Gastrocnemius medialis (tissue), 4 donors: ENCODE measurements at places on chromosomes 13 and 19. TPM values are rescaled to one million over a fixed set of nuclear protein-coding genes. Genes with fewer than 3 reads are reported as not detected.

GRCh38 chr13:59408738-59409137, 755.0 kb downstream of the DIAPH3 start:
- H3K36me3 ChIP-seq, result no peaks in the 10 kb centered on the region
- H3K4me3 ChIP-seq, result no peak overlapping the region
- no peaks in the 10 kb centered on the region for H3K4me1 ChIP-seq

- H3K27ac ChIP-seq, result no peak overlapping the region
- peaks cover 6% of the 10 kb centered on the region for H3K4me1 ChIP-seq
- no peaks in the 10 kb centered on the region for H3K36me3 ChIP-seq
- no peak for DNase-seq
- H3K4me3 ChIP-seq, result no peak overlapping the region
- H3K27me3 ChIP-seq, result no peaks in the 10 kb centered on the region
Observed at GRCh38 chr13:94327318-94327717, 152.2 kb downstream of the DCT start.

DNA sequence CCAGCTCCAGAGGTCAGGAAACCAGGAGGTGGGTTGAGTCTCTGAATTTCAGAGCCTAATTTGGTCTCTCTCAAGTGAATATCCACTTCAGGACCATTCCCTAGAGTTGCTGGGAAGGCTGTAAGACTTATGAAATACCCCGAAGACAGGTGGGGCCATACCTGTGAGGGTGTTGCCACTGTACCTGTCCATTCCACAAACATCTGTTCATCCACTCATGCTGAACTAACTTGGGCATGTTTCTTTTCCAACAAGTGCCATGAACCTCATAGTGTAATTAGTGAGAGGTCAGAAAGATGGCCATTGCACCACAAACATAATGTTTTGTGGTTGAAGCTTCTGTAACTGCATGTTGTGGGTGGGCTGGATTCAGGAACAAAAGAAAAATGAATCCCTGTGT, 7.8 kb downstream of the ILF3 start:
- no peaks in the 10 kb centered on the region for H3K36me3 ChIP-seq
- no peak overlapping the region for H3K27ac ChIP-seq
- no peak overlapping the region for H3K4me3 ChIP-seq

- DNase-seq, result no peak
- H3K27me3 ChIP-seq, result no peaks in the 10 kb centered on the region
- no peaks in the 10 kb centered on the region for H3K36me3 ChIP-seq
- H3K4me3 ChIP-seq, result no peak overlapping the region
- no peaks in the 10 kb centered on the region for H3K4me1 ChIP-seq
- H3K27ac ChIP-seq, result no peak overlapping the region
Observed at GRCh38 chr13:50537029-50537428, 306.5 kb downstream of the DLEU7 start.

The OR10H1 gene
- not detected for total RNA-seq

The KASH5 gene
- total RNA-seq, result not detected

The LYPD5 gene
- total RNA-seq, result not detected

The TNPO2 gene
- total RNA-seq, result 45.1 TPM
